ENCODE measurements at places on chromosomes 6 and 20. TPM values are rescaled to one million over a fixed set of nuclear protein-coding genes. Genes with fewer than 3 reads are reported as not detected.

SNAP25 gene
- polyA plus RNA-seq: 10.6 TPM

TGM2 gene
- 40.4 TPM for polyA plus RNA-seq

WFDC10B gene
- polyA plus RNA-seq: not detected

BPIFB2 gene
- not detected for polyA plus RNA-seq

Measured in renal cortex interstitium (tissue), 15 donors.